ENCODE measurements at places on chromosomes 1 and 21. TPM values are rescaled to one million over a fixed set of nuclear protein-coding genes. Genes with fewer than 3 reads are reported as not detected.

IL20 gene
- not detected for total RNA-seq

TP73 gene
- 11.7 TPM for total RNA-seq

KRTAP19-1 gene
- not detected for total RNA-seq

SEC16B gene
- total RNA-seq: 0.67 TPM

FCRL3 gene
- not detected for total RNA-seq
